ENCODE measurements at places on chromosomes 3 and 15. TPM values are rescaled to one million over a fixed set of nuclear protein-coding genes. Genes with fewer than 3 reads are reported as not detected.

DNA sequence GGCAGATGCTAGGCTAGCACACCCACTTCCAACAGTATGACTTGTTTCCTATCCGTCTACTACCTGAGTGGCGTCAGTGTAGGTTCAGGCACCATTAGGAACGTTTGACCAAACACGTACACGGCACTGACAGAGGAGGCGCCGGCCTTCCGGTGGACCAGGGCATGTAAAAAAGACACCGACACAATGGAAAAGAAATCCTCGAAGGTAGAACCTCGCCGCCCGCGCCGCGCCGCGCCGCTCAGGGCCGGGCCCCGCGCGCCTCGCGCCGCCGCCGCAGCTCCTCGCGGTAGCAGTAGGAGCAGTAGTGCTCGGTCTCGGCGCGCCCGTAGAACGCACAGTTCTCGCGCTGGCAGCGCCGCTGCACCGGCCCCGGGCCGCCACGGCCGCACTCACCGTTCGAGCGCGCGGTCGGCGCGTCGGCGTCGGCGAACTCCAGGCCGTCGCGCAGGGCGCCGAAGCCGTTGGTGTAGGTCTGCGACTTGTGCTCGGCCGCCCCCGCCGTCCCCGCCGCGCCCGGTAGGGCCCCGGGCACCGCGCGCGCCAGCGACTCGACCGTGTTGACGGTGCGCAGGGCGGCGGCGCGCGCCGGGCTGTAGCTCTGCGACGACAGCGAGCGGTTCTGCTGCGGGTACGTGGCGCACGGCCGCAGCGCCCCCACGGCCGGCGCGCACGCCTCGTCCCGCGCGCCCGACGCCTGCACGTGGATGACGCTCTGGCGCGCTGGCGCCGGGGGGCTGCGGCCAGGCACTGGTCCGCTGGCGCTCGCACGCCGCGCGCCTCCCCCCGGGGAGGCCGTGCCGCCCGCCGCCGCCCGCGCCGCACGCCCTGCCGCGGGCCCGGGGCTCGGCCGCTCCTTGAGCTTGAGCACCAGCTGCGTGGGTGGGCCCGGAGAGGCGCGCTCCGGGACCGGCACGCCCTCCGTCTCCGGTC, 156.7 kb downstream of the KLF13 start:
- DNase-seq = no peak

GRCh38 chr3:182716114-182716688, 77.1 kb upstream of the ATP11B start:
- no peak for DNase-seq

DNA sequence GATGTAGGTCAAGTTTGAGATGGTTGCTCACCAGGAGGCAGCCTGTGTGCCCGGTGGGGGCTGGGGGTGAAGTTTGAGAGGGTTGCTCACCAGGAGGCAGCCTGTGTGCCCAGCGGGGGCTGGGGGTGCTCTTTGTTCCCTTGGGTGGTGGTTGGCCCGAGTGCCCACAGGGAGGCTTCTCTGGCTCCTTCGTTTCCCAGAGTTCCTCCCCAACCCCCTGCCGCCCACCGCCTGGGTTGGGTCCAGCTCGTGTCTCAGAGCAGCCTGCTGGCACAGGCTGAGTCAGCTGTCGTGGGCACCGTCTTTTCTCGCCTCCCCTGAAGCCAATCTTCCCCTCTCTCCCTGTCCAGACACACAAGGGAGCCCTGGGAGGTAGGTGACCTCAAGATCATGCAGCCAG, 3.1 kb downstream of the APBA2 start:
- no peak for DNase-seq

DNA sequence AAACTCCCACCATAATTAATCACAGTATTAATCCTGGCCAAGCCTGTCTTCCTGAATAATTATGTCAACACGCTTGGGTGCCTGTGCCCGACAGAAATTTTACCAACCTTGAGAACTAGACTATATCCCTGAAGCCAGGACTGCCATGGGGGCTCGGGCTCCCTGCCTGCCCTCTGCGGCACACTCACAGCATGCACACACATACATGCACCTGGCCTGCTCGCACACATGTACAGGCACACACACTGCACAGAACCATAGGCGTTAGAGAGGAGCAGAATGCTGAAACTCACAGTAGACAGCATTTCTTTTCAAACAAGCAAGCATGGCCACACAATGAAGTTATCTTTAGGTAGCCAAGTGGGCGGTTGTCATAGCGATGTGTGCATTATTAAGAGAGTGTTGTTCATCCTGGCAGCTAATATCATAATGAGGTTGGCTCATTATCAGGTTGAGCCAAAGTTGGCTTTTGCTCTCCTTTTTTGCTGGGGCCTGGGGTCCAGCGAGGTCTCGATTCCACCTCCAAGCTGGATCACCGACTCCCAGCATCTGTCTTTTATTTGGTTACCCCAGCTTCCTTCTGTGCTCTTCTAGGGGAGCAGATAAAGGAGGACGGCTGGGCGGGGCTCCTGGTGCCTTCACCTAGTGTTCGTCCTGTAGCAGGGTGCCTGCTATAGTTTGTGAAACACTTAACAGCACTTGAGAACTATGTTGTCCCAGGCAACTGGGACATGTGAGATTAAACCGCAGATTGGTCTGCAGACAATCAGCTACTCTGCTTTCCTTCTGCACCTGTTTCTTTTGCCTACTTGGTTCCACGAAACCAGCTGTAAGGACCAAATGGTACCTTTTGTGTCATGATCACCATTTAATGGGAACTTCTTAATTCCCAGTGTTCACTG, 91.4 kb downstream of the ZNF621 start:
- DNase-seq = no peak

DNA sequence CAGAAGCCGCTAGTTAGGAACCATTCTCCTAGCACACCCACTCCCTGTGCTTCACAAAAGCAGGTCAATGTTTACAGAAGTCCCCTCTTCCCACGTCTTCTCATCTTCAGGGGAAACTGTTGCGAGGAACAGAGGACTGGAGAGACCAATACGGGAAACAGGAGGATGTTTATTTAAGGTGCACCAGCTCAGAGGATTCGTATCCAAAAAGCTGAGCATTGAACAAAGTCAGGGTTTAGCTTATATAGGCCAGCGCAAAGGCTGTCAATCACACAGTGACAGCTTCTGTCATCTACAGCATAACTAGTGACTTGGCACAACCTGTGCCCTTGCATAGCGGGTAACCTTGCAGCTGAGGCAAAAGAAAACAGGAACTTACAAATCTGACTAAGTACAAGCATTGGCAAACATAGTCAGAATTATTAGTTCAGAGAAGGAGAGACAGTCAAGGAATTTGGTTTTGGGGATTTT, 61.3 kb downstream of the ZDHHC19 start:
- no peak for DNase-seq

DNA sequence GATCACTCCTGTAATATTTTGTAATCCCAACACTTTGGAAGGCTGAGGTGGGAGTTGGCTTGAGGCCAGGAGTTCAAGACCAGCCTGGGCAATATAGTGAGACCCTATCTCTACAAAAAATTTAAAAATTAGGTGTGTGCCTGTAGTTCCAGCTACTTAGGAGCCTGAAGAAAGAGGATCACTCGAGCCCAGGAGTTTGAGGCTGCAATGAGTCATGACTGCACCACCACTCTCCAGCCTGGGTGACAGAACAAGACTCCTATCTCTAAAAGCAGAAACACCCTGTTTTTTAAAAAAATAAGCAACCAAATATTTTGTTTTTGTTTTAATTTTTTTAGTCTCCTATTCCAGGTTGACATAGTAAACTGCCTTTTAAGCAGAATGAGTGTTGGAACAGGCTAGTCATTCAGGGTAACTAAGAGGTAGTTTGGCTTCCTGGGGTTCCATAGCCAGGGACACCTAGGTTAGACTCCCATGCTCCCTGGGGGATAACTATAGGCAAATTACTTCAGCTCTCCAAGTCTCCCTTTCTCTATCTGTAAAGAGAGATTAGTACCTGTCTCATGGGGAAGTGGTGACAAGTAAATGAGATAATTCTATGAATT, 114.6 kb upstream of the C15orf61 start:
- no peak for DNase-seq

DNA sequence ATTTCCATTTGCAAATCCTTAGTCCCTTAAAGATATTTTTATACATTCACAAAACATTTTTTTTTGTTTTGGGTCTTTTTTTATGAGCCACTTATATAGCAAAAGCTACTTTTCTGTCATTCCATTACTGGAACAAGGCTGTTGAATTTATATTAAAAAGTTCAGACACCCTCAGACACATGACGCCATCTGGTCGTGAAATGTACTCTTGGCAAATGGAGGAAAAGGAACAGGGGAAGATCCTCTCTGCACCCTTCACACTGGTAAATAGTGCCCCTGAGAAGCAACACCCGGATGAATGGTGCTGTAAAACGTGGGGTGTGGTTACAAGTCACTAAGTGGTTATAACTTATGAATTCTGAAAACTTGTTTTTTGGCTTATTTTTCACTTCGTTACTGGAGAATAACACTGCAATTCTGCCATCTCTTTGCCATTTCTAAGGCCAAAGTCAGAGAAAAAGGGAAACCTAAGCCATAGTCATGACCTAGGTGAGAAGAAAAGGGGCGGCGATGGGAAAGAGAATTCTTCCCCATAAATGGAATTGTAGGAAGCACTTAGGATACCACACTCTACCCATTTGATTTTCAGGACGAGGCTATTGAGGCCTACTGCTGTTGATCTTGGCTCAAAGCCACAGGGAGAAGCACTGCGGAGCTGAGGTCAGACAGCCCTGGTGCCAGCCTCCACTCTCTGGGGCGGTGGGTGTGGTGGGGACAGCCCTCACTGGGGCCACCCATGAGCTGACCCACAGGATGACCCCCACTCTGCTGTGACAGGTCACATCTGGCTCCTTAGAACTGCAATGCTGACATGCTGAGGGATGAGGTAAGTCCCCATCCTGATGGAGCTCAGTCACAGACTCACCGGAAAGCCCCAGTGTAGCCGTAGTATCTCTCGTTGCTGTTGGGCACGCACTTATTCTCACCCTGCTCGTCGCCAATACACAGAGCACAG, 21.9 kb downstream of the LTF start:
- DNase-seq = no peak

DNA sequence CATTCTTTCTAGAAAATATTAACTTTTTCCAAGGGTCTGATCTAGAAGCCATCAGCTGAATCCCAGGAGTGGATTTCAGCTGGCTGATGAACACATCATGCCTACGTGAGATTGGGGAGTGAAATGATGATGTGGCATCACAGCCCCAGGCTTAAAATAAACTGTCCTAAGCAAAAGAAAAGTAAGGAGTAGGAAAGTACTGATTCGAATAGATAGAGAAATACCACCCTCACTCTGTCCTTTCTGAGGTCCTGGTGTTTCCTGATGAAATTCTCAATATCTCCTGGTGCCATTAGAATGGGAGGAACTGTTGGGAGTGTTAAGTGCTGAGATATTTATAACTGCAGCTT, 376.8 kb upstream of the SEMA6D start:
- no peak for DNase-seq

- no peak for DNase-seq
These were observed 19.2 kb downstream of the EXOSC7 start for GRCh38 chr3:44995142-44995770.

The DGKG gene
- total RNA-seq = 9.3 TPM

The GOLGA8G gene
- not detected for total RNA-seq

Measured in urinary bladder (tissue), 4 donors.